Mammary epithelial cell (primary cell): ENCODE measurements at places on chromosomes 1 and 21. TPM values are rescaled to one million over a fixed set of nuclear protein-coding genes. Genes with fewer than 3 reads are reported as not detected.
A peak's percentile ranks its signal among the peaks of the same experiment; 100 is the strongest.

Gene C1orf216
- total RNA-seq, result 15.8 TPM

GRCh38 chr1:182575540-182576149 lies 13.4 kb downstream of the RNASEL start:
- DNase-seq, result peak; percentile 70

GRCh38 chr1:236913371-236914037 lies 90.7 kb downstream of the MT1HL1 start:
- DNase-seq, result peak; percentile 44

DNA sequence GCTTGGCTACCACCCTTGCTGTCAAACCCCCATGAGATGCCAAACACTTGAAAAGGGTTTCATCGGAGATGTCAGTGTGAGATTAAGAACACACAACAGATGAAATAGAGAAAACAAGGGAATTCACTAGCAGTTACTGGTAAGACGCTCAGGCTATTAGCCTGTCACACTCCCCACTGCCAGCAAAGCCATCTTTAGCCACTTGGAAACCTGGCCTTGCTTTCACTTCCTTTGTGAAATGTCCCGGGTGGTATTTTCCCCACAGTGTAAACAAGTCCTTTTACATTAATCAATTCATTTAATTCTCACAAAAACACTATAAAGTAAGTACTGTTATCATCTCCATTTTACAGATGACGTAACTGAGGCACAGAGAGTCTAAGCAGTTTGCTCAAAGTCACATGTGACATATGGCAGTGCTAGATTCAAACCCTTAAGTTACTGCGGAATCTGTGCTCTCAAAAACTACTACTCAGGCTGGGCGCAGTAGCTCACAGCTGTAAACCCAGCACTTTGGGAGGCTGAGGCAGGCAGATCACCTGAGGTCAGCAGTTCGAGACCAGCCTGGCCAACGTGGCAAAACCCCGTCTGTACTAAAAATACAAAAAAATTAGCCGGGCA lies 32.7 kb upstream of the KHDRBS1 start:
- DNase-seq, result no peak

DNA sequence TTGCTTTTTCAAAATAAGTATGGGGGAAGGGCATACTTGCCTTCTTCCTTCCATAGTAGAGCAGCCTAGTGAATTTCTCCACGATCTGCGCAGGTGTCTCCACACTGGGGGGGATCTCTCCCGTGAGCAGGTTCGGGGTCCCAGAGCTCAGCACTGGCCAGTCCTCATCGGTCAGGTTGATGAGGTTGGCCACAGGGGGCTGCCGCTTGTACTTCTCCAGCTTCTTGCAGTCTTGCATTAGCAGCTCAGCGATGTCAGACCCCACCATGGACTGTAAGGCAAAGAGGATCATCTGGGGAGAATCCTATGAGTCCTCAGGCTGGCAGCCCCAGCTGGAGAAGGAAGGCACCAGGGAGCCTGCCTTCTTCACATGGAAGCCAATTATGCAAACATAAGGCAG lies 11.8 kb downstream of the SEC16B start:
- DNase-seq, result no peak

DNA sequence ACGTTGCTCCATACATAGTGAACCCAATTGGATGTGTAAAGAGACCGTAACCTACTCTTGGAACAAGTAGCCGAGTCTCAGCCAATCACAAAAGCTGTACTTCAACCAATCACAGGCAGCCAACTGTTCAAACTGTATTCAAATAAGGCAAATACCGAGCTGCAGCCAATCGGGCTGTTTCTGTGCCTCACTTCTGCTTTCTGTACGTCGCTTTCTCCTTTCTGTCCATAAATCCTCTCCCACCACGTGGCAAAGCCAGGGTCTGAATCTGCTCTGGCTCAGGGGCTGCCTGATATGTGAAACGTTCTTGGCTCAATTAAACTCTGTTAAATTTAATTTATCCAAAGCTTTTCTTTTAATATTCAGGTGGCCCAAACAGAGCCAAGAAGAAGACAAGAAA lies 210.3 kb downstream of the URB2 start:
- DNase-seq, result no peak
